ENCODE measurements at places on chromosomes 4 and X.

DNA sequence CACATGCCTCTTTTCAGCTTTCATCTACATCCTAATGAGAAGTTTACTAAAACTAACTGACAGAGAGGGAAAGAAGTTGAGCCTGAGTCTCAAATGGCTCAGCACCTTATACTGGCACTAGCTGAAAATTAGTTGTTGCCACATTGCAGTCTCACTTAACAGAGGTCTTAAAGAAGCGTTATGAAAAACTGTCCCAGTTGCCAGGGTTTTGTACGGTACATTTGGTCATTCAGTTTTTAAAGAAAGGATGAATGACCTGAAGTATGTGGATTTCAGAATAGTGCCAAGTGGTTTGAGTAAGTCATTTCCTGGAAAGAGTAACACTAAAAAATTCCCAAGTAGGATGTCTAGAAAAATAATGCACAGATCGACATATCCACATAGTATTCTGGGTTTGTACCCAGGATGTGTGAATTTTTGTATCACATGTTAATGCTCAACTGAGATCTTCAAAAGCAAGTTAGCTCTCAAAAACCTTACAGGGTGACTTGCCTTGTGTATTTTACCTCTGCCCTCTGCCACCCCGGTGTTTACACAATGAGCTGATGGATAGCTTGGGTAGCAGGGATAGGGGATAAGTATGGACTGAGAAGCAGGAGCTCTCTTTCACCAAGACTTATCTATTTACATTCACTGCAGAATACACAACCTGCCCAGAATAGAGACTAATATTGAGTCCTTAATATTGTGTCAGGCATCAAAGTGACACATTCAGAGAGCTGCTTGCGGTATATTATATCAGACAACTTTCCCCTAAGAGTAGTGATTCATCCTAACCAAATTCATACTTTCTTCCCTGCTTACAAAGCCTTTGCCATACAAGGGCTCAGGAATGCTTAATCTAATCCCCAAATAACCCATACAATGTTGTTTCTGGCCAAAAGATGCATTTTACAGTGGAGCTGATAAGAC lies 1075.7 kb upstream of the PABPC4L start:
- DNase-seq: no peak

GRCh38 chr4:93228021-93228420 lies 600.5 kb upstream of the ATOH1 start:
- no peak for DNase-seq

GRCh38 chr4:187333151-187333550 lies 609.5 kb upstream of the FAT1 start:
- no peak for DNase-seq

DNA sequence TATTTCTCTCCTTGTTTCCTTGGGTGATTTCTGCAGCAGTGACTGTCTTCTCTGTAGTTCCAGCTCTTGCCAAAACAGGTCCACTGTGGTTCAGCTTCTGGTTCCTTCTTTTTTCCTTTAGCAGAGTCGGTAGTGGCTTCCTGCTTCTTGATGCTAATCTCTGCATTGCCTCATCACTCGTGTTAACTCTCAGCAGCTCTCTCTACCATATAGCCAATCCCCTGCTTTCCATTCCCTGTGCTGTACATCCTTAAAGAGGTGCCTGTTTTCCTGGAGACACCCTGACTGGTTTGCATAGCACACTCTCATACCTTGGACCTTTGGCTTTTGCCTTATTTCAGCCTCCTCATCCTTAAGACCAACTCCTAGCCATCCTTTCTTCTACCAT lies 191.2 kb upstream of the LNX1 start:
- no peak for DNase-seq

DNA sequence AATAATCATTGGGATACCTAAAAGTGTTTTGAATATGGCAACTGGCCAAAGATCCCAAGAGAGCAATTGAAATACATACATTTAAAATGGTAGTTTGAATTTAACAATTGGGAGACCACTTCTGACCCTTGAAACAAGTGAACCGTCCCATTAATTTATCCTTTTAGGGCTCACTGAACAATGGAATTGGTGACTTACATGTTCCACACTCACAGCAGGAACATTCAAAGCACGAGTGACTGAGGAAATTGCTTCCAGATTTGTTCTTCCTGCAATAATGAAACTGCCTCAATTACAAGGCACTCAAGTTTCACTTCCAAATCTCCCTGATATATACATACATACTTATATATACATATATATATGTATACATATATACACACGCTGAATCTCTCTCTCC lies 20.6 kb downstream of the SLC39A8 start:
- DNase-seq: no peak

DNA sequence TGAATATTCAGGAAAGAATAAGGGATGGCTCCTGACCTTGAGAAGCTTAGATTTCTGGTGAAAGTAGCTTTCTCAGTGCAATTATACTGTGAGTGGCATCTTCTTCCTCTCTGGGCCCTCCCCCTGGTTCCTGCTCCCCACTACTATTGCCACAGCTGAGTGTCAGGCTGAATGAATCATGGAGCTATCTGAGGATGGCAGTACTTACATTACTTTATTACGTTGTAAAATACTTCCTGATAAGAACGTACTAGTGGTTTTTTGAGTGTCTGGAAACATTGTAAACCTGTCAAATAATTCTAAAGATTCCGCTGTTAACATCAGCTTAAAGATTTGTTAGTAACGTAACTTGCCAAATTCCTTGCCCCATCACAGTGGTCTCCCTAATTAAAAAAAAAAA lies 36.2 kb downstream of the ARHGAP10 start:
- no peak for DNase-seq

DNA sequence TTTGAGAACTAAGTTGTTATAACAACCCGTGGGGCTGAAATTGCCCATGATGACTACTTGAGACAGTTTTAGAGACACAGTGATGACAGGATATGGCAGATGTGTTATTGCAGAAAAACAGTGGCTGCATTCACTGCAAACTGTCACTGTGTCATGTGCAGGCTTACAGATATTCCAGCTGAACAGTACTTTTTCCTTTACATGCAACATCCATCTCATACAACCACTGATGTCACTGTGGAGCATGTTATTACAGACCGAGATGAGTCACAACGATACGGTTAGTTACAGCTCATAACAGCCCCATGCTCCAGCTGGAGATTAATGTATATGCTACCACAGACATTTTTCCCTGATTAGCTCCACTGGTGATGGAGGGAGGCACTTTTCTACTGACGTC lies 207.4 kb downstream of the TMA16 start:
- DNase-seq: peak; percentile 28
